ENCODE measurements at places on chromosomes 16 and 17.

GRCh38 chr16:55574811-55575210 lies 8.3 kb downstream of the CAPNS2 start:
- no peak for DNase-seq

- no peak for DNase-seq
These were observed 66.2 kb upstream of the CACNG3 start for GRCh38 chr16:24189941-24190340.

GRCh38 chr16:89006036-89006752 lies 29.2 kb upstream of the CBFA2T3 start:
- DNase-seq, result no peak

DNA sequence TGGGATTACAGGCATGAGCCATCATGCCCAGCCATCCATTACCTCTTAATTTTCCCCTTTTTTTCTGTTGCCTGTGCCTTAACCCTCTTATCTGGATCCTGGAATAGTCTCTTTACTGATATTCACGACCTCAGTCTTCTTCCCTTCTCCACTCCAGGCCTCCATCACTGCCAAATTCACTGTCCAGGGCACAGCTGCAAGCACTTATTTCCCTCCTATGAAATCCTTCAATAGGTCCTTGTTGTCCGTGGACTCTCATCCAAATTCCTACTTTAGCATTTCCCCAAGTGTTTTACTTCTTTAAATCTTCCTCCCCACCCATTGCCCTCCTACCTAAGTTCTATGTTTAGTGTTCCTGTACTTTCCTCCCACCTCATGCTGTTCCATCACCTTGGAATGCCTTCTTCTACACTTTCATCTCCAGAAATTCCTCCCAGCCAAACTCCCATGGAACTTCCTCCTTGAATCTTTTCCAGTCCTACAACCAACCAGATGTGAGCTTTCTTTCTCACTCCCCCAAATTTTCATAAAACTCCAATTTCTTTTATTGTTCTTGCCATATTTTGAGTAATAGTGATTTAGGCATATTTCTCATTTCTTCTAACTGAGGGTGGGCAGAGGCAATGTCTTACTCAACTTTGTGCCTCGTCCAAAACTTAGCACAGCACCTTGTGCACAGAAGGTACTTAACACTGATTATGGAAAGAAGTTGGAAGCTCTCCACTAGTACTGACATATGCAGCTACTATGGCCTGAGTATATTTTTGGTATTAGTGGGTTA lies 35.3 kb downstream of the FAM20A start:
- DNase-seq, result no peak

GRCh38 chr16:10086620-10087019 lies 95.6 kb downstream of the GRIN2A start:
- no peak for DNase-seq

GRCh38 chr16:12087901-12088421 lies 111.4 kb downstream of the SNX29 start:
- DNase-seq, result peak; percentile 15

- no peak for DNase-seq
These were observed 140.3 kb downstream of the CCT6B start for GRCh38 chr17:34820922-34821321.

GRCh38 chr17:16980813-16981731 lies 9.2 kb upstream of the TNFRSF13B start:
- DNase-seq, result no peak

DNA sequence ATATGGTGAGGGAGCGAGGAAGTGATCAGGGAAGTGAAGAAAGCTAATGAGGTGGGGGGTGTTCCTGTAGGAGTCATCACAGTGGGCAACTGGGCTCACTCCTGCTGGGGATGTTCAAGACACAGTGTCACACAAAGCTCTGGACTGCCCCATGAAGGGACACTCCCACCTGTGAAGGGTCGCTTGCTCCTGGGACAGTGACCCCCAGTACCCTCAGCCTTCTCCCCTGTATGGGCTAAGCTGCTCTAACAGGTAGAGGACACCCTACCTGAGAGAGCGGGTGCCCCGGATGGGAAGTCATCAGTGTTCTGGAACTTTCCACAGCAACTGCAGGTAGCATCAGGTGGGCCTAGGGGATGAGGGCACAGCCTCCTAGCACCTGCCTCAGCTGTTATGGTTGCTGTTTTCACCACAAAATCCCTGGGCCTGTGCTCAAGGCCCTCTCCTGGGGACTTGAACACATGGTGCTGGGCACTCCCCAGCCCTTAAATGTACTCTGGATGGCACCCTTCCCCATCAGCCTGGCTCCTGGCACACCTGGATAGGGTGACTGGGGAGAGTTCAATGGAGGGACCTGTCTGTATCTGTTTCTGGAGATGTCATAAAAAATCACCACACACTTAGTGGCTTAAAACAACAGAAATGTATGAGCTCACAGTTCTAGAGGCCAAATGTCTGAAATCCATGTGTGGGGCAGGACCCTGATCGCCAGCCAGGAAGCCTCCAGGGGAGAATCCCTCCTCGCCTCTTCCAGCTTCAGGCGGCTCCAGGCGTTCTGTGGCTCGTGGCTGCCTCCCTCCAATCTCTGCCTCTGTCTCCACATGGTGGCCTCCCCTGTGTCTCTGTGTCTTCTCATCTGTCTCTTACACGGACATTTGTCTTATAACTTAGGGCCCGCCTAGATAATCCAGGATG lies 104.0 kb upstream of the CDH5 start:
- DNase-seq, result no peak

GRCh38 chr17:53475002-53475401 lies 347.7 kb upstream of the KIF2B start:
- no peak for DNase-seq

DNA sequence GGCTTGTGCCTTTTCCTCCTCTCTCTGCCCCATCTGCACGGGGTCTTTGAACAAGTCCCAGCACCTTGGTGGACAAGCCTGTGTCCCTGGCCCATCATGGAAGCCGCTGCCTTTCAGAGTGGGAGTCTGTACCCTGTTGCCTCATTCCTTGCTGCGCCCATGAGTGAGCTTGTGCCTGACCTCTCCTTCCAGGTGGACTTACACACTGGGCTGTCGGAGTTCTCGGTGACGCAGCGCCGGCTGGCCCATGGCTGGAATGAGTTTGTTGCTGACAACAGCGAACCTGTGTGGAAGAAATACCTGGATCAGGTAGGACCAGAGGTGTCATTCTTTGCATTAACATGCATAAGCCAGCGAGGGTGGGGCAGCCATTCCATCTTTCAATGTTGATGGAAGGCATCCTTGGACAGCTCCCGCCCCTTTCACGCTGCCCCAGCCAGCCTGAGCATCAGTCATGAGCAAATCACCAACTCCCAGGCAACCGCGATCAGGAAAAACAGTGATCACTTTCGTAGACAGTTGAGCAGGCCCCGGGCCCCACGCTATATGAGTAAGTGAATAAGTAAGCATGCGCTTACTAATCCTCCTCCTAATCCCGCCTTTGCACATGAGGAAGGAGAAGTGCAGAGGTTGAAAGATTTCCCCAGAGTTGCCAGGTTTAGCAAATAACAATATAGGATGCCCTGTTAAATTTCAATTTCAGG lies 36.8 kb downstream of the ATP2C2 start:
- DNase-seq, result no peak

DNA sequence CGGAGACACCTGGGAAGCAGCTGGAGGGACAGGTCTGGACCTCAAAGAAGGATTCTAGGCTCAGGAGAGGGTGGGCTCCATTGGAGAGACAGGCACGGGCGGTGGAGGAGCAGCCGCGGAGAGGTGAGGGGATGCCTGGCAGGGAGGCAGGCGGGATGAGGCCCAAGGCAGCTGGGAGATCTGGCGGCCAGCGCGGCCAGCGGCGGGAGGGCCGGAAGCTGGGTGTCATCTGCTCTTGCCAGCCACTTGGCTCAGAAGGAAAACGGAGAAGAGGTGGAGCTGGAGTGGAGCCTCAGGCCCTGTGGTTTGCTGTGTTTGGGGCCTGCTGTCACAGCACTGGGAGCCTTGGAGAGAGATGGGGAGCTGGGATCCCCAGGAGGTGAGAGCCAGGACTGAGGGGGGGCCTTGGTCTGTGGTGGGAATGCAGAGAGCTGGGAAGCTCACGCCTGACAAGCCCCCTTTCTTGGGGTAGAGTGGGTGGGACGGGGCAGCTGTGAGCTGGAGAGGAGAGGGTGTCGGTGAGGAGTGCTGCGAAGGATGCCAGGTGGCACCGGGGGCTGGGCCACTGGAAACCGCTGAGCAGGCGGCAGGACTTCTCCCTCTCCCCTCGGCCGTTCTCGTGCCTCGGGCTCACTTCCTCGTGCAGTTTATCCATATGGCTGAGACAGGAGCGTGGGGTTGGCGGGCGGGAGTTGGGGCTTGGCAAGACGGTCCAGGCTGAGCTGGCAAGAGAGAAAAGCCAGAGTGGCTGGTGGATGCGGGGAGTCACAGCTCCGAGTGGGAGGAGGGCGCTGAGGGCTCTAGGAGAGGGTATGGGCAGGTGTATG lies 8.0 kb downstream of the TBC1D24 start:
- no peak for DNase-seq

- no peak for DNase-seq
These were observed 6.9 kb upstream of the CHMP6 start for GRCh38 chr17:80984749-80985148.

- DNase-seq, result no peak
These were observed 46.5 kb upstream of the GSE1 start for GRCh38 chr16:85566561-85567100.

GRCh38 chr16:80147026-80147655 lies 393.7 kb upstream of the DYNLRB2 start:
- no peak for DNase-seq
